ENCODE measurements at places on chromosomes 11 and 22.

- DNase-seq, result no peak
Observed at GRCh38 chr11:61339490-61339878, 6.5 kb downstream of the TKFC start.

- no peak for DNase-seq
Observed at GRCh38 chr22:29692327-29692640, 27.5 kb upstream of the CABP7 start.

DNA sequence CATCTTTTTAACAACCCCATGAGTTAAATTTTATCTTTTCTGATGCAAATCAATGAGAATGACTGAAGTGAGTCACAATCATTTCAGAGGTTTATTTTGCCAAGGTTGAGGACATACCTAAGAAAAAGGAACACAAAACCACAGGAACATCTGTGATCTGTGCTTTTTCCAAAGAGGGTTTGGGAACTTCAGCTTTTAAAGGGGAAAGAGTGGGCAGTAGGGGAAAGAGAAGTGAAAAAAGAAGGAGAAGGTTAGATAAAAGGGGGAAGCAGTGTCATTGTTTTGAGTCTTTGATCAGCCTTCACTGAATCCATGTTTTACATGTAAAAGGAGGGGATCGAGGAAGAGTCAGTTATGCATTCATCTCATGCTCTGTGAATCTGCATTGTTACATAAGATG, 45.3 kb upstream of the SPON1 start:
- no peak for DNase-seq

- no peak for DNase-seq
Observed at GRCh38 chr11:132914600-132914999, 617.7 kb downstream of the OPCML start.

- no peak for DNase-seq
Observed at GRCh38 chr11:61637277-61637676, 42.9 kb upstream of the DAGLA start.

DNA sequence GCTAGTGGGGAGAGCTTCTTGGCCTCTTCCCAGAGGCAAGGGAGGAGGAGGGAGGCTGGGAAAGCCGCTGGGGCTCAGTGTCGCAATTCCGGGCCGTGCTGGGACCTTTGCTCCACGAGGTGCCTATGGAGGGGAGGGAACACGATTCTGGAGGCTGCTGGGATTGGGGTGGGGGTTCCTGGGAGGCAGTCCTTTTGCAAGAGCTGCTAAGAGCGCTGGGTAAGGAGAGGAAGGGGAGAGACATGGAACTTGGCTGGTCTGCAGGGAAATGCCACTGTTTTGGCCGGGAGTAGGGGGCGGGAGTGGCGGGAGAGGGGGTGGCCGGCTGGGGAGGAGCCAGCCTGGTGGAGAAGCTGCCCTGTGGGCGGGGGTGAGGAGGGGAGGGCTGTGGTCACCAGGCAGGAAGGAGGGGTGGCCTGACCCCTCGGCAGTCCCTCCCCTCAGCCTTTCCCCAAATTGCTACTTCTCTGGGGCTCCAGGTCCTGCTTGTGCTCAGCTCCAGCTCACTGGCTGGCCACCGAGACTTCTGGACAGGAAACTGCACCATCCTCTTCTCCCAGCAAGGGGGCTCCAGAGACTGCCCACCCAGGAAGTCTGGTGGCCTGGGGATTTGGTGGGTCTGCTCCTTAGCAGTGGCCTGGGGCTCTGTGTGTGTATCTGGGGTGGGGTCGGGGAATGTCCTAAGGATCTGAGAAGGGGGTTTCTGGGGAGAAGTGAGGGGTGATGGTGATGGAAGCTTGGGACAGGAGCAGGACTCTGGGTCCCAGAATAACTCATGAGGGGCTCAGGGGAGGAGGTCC, at the start of gene NR1H3:
Gene NR1H3, plus strand, starts transcription at position 480 of the 800 bp plus-strand sequence. CDS start 1,221 bp downstream, outside the sequence.
- DNase-seq, result no peak

Data from NCI-H1694 treated with DMSO at 0.1 percent for 48 hours (cell line).